Cardiac muscle cell (in vitro differentiated cells and primary cell): ENCODE measurements at places on chromosomes 6 and 20. TPM values are rescaled to one million over a fixed set of nuclear protein-coding genes. Genes with fewer than 3 reads are reported as not detected.

DNA sequence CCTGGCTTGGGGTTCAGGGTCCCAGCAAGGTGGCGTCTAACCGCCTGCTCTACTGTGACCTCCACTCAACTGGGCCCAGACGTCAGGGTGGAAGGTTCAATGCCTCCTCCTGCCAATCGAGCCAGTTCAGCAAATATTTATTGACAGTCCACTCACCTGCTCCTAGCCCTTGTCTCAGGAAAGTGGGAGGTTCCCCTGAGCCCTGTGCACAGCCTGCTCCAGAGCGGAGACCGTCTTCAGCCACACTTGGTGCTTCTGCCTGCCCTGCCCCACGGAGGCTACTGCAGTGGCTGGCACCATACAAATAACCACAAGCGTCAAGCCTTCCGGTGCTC, 6.1 kb downstream of the CCDC167 start:
- no peak for DNase-seq

- no peak for DNase-seq
Measured at GRCh38 chr6:68718385-68719073, 83.4 kb downstream of the ADGRB3 start.

GRCh38 chr20:62466072-62466760, 9.6 kb downstream of the GATA5 start:
- DNase-seq = no peak

DNA sequence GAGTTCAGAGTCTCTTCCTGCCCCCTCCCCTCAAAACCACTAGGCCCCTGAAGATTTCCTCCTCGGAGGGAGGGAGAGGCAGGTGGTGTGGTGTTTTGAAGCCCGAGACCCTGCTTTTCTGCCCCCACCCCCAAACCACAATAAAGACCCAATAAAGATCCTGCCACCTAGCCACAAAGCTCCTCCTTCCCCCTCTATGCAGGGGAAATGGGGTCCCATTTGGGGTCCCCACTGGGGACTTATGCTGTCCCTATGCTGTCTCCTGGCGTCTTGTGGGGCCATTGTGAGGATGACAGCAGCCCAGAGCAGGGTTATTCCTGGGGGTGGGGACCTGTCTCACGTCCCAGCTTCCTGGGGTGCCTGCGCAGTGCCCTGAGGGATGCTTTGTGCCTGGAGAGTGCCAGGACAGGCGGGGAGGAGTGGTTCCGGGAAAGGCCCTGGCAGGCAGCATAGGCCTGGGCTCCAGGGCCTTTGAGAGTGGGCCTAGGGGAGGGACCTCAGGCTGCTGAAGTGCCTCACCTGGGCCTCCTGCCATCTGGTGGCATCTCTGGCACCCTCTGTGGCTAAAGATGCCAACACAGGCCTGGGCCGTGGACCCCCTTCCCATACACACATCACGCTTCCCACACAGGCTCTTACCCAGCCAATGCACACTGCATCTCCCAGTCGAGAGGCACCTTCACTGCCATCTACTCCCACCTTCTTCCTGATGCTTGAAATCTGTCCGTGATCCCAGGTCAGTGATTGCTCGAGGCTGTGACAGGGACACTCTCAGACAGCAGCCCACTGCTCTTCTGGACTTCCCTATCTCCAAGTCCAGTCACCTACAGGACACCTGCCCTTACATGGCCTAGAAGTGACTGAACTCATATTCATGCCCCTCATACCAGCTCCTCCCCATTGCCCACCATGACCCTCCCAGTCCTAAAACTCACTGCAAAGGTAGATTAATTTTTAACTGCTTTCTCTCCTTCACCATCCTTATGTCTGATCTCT, 7.9 kb upstream of the ARMC12 start:
- no peak for DNase-seq

- DNase-seq = no peak
Measured at GRCh38 chr20:57616143-57616951, 3.9 kb downstream of the ZBP1 start.

- peak; percentile 53 for DNase-seq
Measured at GRCh38 chr6:133891149-133891926, 2.4 kb downstream of the TCF21 start.

GRCh38 chr20:53981752-53982437, 88.5 kb downstream of the BCAS1 start:
- no peak for DNase-seq

GRCh38 chr6:108027594-108027993, 46.9 kb downstream of the OSTM1 start:
- DNase-seq = no peak

DNA sequence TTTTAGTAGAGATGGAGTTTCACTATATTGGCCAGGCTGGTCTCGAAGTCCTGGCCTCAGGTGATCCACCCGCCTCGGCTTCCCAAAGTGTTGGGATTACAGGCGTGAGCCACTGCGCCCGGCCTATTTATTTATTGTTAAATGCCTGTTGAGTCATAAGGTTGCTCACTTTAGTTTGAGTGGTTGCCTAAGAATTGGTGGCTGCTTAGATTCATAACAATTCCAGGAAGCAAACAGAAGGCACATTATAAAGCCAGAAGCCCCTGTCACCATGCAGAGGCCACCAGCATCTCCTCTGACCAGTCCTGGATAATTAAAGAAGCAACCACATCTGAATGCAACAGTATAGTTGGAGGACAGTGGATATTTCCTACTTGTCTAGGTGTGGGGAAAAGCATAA, 24.0 kb upstream of the ARMH2 start:
- no peak for DNase-seq

DNA sequence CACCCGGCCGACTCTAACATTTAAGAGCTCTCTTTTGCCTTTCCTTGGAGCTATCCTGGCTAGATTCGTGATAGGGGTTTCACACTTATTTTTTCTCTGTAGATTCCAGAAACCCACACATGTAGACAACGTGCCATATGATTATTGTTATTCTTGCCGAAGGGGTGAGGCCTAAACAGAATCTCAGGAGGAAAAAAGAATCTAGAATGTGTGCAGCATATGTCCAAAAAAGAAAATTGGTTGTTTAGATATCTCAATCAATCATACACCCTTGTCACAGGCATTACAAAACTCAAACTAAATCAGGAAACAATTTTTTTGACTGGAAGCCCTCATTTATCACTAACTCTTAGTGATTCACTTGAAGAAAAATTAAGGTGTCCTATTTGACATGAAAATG, 66.9 kb upstream of the TGM3 start:
- DNase-seq = no peak

DNA sequence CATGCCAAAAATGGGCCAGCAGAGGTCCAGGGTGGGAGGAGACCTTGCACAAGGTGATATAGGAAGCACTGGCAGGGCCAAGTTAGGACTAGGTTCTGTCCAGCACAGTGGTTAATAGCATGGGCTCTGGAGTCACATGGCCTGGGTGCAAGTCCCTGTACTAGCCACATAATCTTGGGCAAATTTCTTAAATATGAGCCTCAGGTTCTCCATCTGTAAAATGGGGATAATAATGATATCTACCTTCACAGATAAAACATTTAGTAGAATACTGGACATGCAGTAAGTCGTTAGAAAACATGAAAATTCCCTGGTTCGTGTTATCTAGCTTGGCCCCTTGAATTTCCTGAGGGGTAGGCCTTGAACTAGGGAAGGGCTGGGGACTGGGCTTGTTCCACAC, 6.2 kb downstream of the CTSA start:
- no peak for DNase-seq

DNA sequence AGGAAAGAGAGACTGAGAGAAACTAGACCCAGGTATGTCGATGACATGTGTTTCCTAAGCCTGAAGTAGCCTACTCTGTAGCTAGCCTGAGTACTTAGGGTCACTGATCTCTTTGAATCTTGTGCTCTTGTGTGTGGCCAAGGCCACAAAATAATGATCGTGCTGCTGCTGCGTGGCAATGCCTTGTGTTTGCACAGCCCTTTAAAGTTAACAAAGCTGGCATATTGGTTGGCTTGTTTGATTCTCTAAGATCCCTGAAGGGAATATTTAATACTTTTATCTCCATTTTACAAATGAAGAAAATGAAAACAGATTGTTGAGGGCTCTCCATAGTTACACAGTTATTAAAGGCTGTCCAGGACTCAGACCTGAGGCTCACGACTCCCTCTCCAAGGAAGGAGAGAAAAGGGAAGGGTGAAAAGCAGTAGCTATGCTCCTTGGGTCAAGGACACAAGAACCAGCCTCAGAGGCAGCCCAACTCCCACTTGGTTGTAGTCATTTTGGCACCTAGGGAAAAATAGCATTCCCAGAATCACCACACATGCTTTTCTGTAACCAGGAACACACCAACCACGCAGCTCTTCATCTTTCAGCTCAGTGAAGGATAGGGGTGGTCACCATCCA, 130.7 kb downstream of the LRFN2 start:
- DNase-seq = no peak

DNA sequence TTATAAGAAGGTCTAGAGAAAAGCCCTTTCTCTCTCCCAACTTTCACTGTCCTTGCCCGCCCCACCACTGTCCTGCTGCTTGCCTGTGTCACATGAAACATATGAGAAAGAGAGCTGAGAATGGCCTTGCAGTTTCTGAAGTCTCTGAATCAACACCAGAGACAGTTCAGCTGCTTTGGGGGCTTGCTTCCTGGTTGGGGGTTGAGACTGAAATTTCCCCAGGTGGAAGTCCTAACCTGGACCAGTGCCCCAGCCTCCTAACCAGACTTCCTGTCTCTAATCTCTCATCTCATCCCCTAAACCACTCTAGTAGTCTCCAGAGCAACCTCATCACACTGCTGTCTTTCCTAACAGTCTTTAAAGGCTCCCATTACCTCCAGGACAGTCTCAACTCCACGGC, 10.7 kb downstream of the TRAM2 start:
- no peak for DNase-seq

GRCh38 chr6:30465595-30466306, 23.6 kb upstream of the HLA-E start:
- no peak for DNase-seq

DNA sequence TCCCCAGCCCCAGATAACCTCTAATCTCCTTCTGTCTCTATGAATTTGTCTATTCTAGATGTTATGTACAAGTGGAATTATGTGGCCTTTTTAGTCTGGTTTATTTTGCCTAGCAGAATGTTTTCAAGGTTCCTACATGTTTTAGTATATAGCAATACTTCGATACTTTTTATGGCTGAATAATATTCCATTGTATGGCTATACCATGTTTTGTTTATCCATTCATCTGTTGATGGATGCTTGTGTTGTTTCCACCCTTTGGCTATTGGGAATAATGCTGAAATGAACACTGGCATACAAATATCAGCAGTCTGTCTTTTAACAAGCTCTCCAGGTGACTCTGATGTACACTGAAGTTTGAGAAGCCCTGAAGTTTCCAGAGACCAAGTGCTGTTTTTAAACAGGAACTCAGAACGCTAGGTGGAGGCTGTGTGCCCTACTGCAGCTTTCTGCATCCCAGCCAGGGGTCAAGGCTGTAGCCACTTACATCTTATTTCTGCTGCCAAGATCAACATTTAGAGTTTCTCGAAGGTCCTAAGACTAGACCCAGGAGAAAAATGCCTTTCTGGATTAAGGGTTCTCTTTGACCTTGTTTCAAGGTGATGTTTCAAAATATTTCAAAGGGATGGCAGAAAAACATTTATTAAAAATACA, 123.0 kb downstream of the SOBP start:
- DNase-seq = no peak

DNA sequence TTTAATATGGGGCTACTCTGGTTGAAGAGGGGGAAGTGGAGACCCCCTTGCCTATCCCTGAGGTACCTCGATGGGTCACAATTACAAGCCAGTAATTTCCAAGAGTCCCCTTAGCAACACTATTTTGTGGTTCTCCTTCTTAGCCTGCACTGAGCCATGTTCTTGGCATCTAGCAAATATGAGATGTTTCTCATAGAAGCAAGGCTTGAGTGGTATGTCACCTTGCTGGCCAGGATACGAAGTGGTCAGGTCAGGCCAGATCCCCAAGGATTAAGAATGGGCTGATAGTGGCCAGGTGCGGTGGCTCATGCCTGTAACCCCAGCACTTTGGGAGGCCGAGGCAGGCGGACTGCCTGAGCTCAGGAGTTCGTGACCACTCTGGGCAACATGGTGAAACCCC, 2.1 kb upstream of the GHRH start:
- DNase-seq = no peak

DNA sequence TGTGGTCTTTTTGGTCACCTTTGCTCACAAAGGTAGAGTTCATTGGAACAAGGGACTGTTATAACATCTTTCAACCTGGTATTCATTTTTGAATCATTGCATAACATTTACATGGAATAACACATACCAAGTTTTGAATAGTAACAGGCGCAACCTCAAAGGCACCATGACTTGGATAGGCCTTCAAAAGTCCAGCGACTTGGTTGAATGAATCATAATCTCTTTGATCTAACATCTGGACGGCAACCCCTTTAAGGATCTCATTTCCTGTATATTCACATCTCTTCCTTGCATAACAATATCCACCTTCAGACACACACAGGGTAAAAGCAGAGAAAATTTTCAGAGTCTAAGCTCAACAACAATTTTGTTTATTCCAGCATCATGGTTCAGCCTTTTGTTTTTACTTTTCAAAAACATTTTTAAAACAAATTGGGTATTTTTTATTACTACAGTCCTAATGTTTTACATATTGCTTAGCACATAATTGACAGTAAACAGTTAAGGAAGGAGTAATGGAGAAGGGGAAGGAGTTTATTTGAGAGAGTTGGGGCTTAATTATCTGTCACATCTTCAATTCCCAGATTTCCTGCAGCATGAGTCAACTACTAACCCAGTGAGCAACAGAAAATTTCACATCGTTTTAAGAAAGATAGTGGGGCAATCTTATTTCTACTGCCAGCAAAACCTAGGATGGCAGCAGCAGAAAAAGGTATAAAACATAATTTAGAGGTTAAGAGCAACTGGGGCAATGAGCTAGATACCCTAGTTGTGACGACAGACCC, 41.8 kb upstream of the F13A1 start:
- DNase-seq = no peak

GRCh38 chr6:19127081-19127480, 710.1 kb upstream of the ID4 start:
- no peak for DNase-seq

GRCh38 chr20:49420811-49421295, 61.6 kb downstream of the KCNB1 start:
- no peak for DNase-seq

GRCh38 chr6:14212632-14213031, 95.1 kb downstream of the CD83 start:
- no peak for DNase-seq

DNA sequence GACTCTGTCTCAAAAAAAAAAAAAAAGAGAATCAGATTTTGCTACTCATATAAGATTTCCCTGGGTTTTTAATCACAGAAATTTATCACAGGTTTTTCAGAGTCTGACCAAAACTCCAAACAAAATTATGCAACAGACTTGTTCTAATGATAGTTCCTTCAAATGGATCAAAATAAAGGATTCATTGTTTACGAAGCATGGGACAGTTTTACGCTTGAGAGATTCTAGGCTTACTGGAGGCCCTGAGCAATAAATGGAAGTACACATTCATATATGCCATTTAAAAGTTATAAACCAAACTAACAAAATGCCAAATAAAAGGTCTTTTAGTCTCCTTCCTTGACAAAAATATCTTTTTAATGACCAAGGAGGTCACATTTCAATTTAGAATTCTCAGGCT, 245.1 kb upstream of the KCNQ5 start:
- DNase-seq = no peak

Gene THBS2
- 0.06 and 0.07 TPM in 2 replicates for total RNA-seq

Gene SLC35D3
- total RNA-seq = 0.74 and 2.4 TPM in 2 replicates

Gene CFAP61
- not detected in 2 replicates for total RNA-seq

Gene LEMD2
- 67.3 and 78.2 TPM in 2 replicates for total RNA-seq

Gene ULBP3
- 11.1 and 12.8 TPM in 2 replicates for total RNA-seq

Gene C20orf141
- not detected in 2 replicates for total RNA-seq

Gene WFDC2
- total RNA-seq = 0.95 and 3.0 TPM in 2 replicates
